ENCODE measurements at places on chromosomes 1 and 21.

GRCh38 chr21:45286671-45287437, 841 bp downstream of the POFUT2 start:
- DNase-seq: no peak

- no peak for DNase-seq
These were observed 249.6 kb downstream of the PRDM2 start for GRCh38 chr1:13949546-13949945.

DNA sequence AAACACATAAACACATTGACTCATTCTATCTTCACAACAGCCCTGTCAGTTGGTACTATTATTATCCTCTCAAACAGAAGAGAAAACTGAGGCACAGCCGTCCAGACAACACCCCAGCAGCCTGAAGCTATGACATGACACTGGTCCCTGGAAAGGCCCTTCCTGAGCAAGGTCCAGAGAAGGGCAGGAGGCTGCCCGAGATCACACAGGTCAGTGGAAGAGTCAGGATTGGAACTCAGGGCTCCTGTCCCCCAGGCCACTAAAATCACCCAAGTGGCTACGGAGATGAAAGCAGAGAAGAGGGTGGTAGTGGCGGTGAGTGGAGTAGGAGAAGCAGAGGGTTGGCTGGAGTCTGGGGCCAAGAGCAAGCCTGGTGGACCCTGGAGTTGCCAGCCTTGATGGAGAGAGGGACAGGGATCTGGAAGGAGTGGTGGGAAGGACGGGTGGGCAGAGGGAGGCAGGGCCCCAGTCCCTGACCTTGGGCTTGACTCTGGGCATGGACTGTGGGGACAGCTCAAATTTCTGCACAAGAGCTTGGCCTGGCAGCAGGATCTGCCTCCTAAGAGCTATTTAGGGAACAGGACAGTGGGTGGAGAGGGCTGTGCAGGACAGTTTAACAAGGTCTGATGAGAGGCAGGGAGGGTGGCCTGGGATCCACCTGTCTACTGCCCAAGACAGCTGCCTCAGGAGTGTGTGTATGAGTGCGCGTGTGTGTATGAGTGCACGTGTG, 15.8 kb downstream of the MYOM3 start:
- no peak for DNase-seq

DNA sequence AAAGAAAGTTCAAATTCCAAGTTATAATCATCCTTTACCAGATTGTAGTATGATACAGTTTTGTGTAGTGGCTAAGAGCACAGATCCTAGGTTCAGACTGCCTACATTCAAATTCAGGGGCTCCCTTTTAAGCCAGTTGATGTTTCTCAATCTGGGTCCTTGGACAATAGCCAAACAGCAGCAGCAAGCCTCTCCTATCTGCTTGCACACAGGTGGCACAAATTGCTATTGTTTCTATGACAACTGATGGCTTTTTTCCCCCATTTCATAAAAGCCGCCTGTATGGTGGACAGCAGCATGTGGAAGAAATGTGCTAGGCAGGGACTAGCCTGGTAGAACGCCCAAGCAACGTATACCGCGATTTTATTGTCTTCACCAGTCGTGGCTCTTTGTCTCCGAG, 76.5 kb downstream of the S1PR1 start:
- DNase-seq: no peak

- DNase-seq: no peak
These were observed 63.0 kb downstream of the HIVEP3 start for GRCh38 chr1:41855713-41856112.

- no peak for DNase-seq
These were observed 41.2 kb downstream of the LPAR3 start for GRCh38 chr1:84851839-84852238.

DNA sequence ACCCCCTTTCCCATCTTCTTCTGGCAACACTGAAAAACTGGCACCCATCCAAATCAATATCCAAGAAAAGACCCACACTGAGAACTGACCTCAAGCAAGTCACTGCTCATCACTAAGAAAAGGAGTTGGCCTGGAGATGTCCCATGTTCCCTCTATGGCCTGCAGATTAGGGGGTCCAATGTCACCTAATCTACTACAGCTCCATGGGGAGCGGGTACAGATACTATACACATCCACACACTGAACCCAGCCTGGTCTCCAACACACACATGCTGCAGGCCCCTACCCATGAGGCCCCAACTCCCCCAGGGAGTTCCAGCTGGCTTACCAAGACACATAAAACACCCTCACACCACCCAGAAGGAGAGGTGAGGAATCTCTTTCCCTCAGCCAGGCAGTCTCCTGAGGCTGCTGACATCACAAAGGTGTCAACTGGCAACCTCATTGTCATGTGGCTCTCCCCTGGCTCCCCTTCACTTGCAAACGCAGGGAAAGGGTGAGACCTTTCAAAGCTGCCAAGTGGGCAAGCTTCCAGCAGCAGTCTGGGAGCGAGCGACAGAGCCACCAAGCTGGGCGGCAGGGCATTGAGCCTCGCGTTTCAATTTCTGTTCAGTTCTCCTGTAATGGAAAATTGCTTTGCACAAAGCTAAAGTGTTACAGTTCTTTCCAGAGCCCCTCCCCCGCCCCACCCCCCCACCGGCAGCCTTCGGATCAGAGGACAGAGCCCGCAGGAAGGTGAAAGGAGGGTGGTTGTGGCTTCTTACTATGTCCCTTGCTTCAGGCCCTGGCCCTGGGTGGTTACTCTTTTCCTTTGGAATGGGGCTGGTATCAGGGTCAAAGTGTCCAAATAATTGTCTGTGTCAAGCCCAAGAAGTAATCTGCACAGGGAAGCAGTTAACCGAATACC, at the start of gene LRRC52:
LRRC52 (plus strand) TSS at position 469 of the 907 bp plus-strand sequence; CDS start at position 766, 297 bp downstream.
- no peak for DNase-seq

DNA sequence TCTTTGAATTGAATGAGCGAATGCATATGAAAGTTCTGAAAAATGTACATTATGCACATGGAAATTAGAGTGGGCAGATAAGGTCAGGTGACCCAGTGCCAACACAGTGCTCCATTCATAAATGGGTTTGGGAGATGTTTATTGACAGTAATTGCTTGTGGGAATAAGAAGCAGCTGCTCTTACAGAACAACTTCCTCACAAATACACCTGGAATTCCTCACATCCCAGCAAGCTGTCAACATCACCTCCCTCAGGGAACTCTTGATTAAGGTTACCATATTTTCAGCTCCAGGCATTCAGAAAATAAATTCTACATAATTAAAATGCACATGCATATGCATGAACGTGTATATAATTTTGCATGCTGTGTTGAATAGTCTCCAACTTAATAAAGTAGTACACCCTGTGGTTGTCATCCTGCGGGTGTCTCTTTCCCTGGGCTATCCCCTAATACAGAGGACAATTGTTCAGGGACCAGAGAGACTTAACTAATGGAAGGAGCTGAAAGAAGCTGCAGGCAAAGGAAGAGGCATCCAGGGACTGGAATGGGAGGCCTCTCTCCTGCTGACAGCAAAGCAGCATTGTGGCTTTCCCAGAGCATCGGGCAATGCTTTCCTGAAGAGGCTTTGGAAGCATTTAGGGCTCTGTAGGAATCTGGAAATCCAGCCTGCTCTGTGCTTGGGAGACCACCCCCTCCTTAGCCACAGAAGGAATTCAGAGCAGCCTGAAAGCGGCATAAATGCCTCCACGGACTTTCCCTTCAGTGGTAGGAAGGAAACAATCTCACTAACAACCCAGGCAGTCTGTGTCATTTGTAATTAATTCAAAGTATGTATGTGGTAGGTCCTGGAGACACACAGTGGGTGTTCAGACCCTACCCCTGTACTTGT, 55.2 kb upstream of the GNG12 start:
- DNase-seq: no peak

Data from CD8-positive, alpha-beta memory T cell (primary cell).